ENCODE measurements at places on chromosomes 4 and X.

- no peak for DNase-seq
Measured at GRCh38 chrX:17488036-17488435, 113.0 kb downstream of the NHS start.

- no peak for DNase-seq
Measured at GRCh38 chrX:139203651-139204570, 326.6 kb upstream of the F9 start.

- no peak for DNase-seq
Measured at GRCh38 chr4:158013858-158014257, 159.0 kb downstream of the GASK1B start.

GRCh38 chr4:84887824-84888223 is 78.7 kb downstream of the WDFY3 start:
- no peak for DNase-seq

DNA sequence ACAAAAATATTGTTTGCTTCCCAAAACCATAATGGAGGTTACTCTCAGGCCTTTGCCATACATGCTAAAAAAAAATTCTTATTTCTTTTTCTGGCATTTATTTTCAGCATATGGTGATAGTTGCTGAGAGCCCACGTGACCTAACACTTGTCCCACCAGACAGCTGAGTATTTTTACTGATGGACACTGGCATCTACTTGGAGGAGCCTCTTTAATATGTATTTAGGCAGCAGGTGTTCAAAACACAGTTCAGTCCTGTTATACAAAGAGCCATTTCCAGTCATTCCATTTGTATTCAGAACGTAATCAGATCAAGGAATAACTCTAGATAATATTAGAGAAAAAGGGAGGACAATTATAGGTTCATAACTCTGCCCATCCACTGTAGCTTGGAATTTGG is 95.5 kb downstream of the CXCL13 start:
- DNase-seq: no peak

- no peak for DNase-seq
Measured at GRCh38 chr4:155509555-155509954, 132.8 kb upstream of the MAP9 start.

DNA sequence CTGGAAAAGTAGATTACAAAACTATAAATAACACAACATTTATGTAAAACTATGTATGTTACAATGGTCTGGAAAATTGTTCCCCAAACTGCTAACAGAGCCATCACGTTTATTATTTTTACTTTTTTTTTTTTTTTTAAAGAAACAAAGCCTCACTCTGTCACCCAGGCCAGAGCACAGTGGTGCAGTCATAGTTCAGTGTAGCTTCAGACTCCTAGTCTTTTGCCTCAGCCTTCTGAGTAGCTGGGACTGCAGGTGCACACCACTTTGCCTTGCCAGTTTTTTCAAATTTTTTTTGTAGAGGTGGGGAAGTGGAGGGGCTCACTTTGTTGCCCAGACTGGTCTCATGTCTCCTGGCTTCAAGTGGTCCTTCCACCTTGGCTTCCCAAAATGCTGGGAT is 180.1 kb upstream of the SPRY1 start:
- no peak for DNase-seq

DNA sequence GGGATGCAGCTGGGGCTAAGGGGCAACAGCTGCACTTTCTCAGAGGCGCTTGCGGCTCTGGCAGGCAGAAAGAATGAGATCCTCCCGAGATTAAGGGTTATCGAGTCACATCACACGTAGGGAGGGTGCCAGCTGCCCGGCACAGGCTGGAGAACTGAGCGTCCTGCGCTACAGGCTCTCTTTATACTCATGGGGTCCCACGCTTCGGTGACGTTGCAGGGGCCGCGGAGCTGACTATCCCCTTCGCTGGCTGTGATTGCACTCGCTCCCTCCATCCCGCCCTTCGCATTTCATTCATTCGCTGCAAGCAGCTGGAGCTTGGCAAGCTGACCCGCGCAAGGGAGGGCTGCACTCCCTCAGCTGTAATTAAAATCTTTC is at the start of gene TACR3:
Gene TACR3 (minus strand): TSS at position 156 of the 378 bp plus-strand sequence. CDS start 310 bp downstream, outside the sequence.
- DNase-seq: no peak

GRCh38 chr4:136516371-136516770 is 1015.9 kb downstream of the PCDH18 start:
- no peak for DNase-seq

DNA sequence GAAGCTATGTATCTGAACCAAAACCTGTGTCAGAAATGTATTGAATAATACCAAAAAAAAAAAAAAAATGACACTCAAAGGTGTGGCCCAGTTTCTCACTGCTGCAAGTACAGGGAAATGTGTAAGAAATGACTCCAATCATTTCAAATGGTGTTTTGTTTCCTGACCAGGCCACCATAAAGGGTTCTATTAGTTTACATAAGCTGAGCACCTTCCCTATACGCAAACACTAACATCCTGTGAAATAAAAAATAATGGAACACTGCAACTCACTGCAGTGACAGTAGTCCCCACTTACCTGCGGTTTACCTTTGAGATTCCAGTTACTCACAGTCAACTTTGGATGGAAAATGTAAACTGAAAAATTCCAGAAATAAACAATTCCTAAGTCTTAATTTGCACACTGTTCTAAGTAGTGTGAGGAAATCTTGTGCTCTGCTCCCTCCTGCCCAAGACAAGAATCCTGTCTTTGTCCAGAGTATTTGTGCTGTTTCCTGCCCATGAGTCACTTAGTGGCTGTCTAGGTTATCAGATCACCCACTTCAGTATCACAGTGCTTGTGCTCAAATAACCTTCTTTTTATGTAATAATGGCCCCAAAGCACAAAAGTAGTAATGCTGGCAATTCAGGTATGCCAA is 265.3 kb downstream of the RCHY1 start:
- DNase-seq: no peak

GRCh38 chr4:17647927-17648326 is 33.5 kb downstream of the MED28 start:
- no peak for DNase-seq

GRCh38 chrX:136126872-136127406 is 20.4 kb upstream of the FHL1 start:
- no peak for DNase-seq

GRCh38 chr4:145494666-145495270 is 13.1 kb downstream of the SMAD1 start:
- DNase-seq: no peak

DNA sequence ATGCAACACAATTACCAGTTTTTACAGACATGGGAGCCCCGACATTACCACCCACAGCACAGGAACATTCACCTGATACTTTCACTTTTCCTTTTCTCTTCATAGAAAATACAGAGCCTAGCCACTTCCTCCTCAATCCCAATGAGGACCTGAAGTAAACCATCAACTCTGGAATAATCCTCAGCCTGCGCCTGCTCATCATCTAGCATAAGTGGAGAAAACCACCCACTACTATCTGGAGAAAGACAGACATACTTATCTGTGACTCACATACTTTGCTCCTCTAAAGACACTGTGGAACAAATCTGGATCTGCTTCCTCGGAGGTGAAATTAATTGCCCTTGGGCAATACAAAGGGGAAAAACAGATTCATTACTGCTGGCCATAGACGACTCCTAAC is 47.8 kb downstream of the ZCCHC13 start:
- no peak for DNase-seq

GRCh38 chrX:131812847-131813825 is 210.0 kb upstream of the STK26 start:
- peak; percentile 71 for DNase-seq

DNA sequence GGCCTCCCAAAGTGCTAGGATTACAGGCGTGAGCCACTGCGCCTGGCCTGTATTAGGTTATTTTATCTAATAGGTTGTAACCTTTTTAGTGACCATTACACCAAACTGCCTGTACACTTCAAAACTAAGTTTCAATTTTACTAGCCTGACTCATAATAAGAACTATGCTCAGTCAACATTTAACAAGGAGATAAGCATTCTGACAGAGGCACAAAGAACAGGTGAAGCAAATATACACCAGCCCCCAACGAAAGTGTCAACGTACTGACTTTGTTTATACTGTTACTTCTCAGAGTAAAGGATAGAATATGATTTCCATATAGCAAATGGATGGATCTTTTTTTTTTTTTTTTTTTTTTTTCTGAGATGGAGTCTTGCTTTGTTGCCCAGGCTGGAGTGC is 62.8 kb downstream of the SHISA3 start:
- DNase-seq: no peak

DNA sequence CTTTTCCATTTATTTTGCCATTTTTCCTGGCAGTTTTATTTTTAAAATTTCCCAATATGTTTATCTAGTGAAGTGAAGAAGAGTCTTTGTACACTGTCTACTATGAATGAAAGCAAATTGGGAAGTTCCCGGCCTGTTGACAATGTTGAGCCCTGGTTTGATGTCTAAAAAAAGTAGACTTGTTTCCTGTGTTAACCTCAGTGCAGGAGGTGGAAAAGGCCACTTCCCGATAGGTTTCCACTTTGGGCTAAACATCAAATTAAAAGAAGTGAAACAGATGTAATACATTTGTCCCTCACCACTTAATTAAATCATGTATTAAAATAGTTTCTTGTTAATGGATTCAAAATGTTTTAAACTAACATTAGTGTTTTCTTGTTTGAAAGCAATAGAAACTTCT is 30.0 kb downstream of the BBS12 start:
- no peak for DNase-seq

GRCh38 chr4:79652738-79653137 is 244.7 kb upstream of the GK2 start:
- DNase-seq: no peak

- peak; percentile 20 for DNase-seq
Measured at GRCh38 chrX:133838761-133839676, 146.4 kb downstream of the GPC3 start.

- no peak for DNase-seq
Measured at GRCh38 chrX:133985164-133985966, at the start of gene GPC3. GPC3 (minus strand) TSS chrX:133985594.

GRCh38 chr4:153205757-153206156 is 1.5 kb downstream of the TRIM2 start:
- DNase-seq: no peak

DNA sequence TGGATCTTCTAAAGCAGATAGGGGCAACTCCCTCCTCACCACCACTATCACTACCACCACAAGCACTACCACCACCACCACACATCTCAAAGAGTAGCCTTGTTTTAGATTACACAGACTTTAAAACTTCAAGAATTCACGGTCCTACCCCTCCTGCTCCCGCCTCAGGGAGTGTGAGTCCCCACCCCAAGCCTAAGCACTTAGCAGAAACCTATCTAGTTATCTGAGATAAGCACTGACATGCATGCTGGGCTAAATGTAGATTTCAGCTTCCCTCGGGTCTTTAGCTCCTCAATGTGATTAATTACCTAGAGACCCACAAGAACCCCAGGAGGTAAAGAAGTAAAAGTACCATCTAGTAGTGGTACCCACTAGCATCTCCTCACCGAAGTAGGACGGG is 775 bp downstream of the AMOT start:
- DNase-seq: no peak

GRCh38 chr4:82031376-82031927 is 342.3 kb downstream of the HNRNPD start:
- DNase-seq: no peak

DNA sequence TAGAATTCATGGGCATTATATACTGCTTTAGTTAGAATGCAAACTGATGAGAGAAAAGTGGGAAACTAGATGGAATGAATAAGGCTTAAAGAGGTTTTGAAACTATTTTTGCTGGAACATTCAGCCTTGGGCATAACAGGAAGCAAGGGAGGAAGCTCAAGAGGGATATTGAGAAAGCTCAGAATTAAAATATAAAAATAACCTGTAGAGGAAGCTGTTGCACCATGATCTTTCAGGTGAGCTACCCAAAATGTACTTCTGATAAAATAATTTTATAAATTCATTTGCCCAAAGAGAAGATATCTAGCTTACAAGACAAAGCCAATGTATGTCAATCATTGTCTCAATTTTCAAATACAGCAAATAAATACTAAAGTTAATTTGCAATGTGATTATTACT is 11.3 kb downstream of the GC start:
- no peak for DNase-seq

DNA sequence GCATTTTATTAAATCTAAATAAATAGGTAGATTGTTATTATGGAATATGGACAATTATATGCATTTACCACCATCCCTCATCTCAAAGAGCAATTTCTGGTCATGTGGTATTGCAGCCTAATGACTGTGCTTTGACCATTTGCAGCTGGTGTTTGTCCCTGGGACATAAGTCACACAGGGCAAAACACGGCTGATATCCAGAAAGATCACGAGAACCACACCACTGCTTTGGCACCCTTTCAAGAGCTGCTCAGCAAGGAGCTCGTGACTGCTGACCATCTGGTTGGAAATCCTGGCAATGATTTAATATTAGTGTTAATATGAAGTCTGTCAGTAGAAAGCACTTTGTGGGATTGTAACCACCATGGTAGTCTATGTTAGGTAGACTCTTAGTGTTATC is 545.0 kb downstream of the GBA3 start:
- no peak for DNase-seq

DNA sequence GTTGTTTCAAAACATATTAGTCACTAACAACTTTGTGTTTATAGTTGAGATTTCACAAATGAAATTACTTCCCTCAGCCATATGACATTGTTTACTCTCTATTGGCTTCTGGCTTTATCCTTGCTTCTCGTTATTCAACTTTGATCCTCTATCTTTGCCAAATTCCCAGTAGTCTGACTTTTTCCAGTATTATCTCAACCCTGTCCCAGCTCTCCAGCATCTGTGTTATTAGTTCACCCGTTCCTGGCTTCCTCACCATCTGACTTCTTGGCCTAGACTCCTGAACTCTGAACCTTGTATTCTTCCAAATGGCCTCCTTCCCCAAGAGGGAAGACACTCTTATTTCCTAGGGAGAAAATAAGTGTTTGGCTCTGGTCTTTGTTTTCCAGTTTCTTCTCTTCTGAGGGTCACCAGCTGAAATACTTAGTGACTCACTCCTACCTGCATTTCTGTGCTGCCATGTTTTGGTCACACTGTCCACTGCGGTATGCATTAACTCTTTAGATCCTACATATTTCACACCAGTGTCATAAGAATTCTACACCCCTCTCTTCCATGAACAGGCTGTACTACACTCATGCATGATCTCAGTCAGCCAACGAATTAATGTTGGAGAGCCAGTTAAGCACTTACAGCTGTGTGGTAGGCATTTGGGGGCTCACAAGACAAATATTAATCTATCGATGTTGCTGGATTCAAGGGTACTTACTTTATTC is 17.0 kb upstream of the ARHGAP24 start:
- no peak for DNase-seq

DNA sequence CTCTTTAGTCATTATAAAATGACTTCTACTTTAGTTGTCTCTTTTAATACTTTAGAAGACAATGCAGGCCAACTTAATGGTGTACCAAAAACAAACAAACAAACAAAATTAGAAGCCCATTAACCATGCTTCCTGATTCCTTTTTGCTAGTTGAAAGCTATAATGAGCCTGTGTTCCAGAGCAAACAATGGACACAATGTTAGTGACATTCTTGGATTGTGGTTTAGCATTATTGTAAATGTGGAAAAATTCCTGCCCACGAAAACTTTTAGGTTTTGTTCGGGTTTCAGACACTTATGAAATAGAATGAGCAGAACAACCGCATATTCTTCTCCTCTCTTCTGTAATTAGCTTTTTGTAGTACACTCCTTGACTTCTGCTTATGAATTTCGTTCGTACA is 1682.7 kb upstream of the PCDH7 start:
- no peak for DNase-seq

- peak; percentile 66 for DNase-seq
Measured at GRCh38 chrX:20252381-20253231, 14.1 kb downstream of the RPS6KA3 start.

GRCh38 chr4:101232074-101232776 is 115.1 kb downstream of the PPP3CA start:
- no peak for DNase-seq

GRCh38 chrX:140765043-140765784 is 55.7 kb downstream of the LINC00632 start:
- no peak for DNase-seq

- DNase-seq: no peak
Measured at GRCh38 chr4:74486905-74487304, 42.0 kb downstream of the AREG start.

All from stimulated activated naive CD4-positive, alpha-beta T cell (primary cell).